ENCODE measurements at places on chromosomes 12 and 14. TPM values are rescaled to one million over a fixed set of nuclear protein-coding genes. Genes with fewer than 3 reads are reported as not detected.
A peak's percentile ranks its signal among the peaks of the same experiment; 100 is the strongest.

DPY19L2 gene
- 5.5 TPM for total RNA-seq

GRCh38 chr12:53755893-53756292 is 4.1 kb upstream of the CISTR start:
- peak; percentile 58 for DNase-seq

DNA sequence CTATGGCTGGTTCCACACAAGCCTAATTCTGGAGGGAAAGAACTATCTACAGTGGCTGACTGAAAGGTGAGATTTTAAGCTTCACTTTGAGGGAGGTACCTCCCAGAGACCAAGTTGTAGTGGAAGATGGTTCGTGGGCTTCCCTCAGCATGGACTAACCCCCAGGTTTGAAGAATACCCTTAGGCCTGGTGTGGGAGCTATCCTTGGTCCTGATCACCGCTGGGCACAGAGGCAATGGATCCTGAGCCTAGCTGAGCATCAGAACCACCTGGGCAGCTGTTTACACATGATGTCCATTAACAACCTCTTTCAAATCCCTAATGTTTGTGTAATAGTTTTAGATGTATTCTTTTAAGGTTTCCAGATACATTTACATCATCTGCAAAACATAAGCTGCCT is 10.3 kb downstream of the DAO start:
- no peak for DNase-seq

GRCh38 chr12:28578361-28578760 is 388.1 kb downstream of the CCDC91 start:
- no peak for DNase-seq

DNA sequence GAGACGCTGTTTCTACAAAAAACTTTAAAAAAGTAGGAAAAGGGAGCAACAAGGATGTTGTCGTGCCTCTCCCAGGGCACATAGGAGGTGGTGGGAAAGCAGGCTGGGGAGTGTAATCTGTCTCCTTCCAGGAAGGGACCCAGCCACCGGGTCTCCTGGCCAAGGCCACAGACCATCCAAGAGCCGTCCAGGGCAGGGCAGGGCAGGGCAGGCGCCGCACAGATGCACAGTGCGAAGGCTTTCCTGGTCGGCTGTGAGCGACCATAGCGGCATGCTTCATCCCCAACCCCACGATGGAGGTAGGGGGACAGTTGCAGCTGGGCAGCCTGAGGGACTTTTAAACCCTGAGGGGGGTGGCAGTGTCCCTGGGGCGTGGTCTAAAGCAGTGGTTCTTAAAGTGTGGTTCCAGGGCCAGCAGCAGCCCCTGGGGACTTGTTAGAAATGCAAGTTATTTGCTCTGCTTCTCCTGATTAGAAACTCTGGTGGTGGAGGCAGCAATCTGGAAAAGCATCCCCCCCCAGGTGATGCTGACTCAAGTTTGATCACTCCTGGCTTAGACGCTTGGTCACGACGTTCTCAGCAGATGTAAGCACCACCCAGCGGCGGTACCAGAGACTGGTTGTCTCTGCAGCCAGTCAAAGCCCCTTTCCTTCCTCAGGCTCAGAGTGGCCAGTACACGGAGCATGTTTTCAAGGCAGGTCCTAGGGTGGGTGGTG is 197.4 kb upstream of the PRMT8 start:
- no peak for DNase-seq

DNA sequence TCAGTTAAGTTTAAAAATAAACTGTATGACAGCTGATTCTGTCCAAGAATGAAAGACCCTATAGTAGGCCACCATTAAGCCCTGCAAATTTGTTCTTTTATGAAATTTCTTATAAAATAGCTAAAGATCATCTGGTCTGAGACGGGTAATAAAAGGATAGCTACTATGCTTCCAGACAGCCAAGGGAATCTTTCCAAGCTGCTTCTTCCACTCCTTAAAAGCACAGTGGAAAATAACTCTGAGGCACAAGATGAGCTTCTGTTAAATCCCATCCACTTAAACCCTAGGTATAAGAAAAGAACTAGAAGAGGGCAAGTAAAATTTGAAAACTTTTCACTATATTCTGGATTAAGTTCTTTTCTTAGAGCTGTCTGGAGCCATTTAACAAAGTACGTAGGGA is 194.3 kb downstream of the CAPZA3 start:
- DNase-seq = no peak

- no peak for DNase-seq
Observed at GRCh38 chr12:98973395-98973794, 328.3 kb downstream of the APAF1 start.

- no peak for DNase-seq
Observed at GRCh38 chr14:88825503-88825902, 1.1 kb downstream of the TTC8 start.

GPR137C gene
- total RNA-seq = 7.8 TPM

- DNase-seq = no peak
Observed at GRCh38 chr12:53983568-53983949, 1.4 kb upstream of the HOXC10 start.

DNA sequence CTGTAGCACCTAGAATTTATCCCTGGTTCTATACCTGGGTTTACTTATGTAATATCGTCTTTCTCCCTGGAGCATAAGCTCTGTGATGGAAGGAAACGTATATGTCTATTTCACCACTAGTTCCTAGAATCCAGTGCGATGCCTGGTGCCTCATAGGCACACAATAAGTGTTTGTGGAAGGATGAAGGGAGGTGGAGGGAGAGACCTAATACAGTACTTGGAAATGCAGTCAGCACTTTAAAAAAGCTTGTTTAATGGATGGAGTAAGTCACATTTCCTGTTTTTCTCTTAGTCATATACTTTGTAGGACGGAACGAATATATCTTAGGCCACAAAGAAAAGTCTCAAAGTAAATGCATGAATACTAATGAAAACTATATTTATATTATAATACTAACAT is 186.5 kb upstream of the HMGA2 start:
- no peak for DNase-seq

GRCh38 chr12:42893803-42894202 is 304.3 kb upstream of the PRICKLE1 start:
- no peak for DNase-seq

- DNase-seq = no peak
Observed at GRCh38 chr12:52806821-52807543, 6.9 kb downstream of the KRT4 start.

TOMM20L gene
- not detected for total RNA-seq

L2HGDH gene
- total RNA-seq = 31.6 TPM

DNA sequence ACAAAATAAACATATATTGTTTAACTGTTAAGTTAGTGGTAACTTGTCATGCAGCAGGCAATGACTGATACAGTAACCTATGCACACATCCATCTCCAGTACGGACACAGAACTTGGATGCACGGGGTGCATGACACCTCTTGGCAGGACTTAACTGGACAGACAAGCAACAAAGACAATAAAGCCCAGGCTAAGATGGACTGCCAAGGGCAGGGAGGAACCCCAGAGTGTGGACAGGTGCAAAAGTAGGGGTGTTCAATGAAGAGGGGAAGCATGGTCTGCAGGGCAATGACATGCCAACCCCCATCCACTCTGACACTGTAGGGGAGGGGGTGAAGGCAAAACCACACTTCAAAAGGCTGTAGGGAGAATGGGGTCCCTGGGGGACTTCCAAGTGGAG is 11.7 kb downstream of the SSH1 start:
- DNase-seq = peak; percentile 78

- no peak for DNase-seq
Observed at GRCh38 chr14:56846970-56847930, 37.0 kb upstream of the OTX2 start.

CYP46A1 gene
- total RNA-seq = 0.86 TPM

DNA sequence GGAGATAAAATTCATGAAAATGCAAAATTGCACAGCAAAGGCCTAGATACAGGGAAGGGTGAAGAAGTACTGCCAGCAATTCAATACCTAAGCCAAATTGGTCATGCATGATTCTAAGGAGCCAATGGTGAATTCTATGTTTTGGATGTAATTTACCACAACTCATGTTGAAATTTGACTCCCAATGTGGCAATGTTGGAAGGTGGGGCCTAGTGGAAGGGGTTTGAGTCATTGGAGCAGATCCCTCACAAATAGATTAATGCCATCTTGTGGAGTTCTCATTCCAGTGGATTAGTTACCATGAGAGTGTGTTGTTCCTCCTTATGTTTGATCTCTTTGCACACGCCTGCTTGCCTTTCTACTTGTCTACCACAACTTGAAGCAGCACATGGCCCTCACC is 194.0 kb upstream of the ALG10 start:
- DNase-seq = no peak

TMTC1 gene
- not detected for total RNA-seq

DNA sequence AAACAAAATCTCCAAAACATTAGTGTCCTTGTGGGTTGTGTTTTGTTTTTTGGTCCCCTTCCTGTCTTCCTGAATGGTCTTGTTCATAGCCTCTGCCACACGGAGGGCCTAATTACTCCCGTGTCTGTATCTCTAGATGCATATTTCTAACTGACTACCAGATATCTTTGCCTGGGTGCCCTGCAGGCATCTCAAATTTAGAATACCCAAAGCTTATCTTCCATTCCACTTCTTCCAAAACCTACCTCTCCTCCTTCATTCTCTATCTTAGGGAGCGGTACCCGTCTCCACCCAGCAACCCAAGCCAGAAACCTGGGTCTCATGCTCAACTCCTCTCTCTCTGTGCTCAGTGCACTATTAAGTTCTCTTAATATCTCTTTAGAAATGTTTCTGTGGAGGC is 10.9 kb upstream of the METAP2 start:
- no peak for DNase-seq

EML1 gene
- total RNA-seq = 19.2 TPM

DNA sequence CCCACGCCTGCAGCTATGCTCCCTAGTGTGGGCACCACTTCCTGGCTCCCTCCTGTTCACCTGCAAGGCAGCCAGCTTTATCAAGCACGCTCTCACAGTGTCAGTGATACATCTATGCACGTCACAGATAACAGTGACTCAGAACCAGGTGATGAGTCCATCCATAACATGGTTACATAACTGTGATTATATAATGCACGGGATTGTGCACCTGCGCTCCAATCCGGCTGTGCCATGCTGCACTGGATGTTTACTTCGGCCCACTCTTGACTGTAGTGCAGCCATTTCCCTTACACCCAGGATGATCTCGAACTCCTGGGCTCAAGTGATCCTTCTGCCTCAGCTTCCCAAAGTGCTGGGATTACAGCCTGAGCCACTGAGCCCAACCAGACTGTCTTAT is 38.4 kb upstream of the CEP83 start:
- DNase-seq = no peak

DNA sequence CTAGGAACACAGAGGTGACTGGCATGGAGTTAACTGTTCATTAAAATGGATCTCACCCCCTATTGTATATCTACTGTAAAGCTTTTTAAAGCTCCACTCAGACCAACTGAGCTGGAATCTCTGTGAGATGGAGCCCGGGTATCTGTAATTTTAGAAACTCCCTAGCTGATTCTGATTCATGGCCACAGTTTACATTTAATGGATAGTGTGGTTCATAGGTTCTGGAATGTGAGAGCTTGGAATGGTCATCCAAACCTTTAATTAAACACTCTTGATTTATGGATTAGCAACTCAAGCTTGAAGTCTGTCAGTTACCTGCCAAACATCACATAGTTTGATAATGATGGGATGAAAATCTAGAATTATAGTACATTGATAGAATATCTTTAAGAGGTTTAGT is 183.8 kb downstream of the SLC25A21 start:
- no peak for DNase-seq

DNA sequence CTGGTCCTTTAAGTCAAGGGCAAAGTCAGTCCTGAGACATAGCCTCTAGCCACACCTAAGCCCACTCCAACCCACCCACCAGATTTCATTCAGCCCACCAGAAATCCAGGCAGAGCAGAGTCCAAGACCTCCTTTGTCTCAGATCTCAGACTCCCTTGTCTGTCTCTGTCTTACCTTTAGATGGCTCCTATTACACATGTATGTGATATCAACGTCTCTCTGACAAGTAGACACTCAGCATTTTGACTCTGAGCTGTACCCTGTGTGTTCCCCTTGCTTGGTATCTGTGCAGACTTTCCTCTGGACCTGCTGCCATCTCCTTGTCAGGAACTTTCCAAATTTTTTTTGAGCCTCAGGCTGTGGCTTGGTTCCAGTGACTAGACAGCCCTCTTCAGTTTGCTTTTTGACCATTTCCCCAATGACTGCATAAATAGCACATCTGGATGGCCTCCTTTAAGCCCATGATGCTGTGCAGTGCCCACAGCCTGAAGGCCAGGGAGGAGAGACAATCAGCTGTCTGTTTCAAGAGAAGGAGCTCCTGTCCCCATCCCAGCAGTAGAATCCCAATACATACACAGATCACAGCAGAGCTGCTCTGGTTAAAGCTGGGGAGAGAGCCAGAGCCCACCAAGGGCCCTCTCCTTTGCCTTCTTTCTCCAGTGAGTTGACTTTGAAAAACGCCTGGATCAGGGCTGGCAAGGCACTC is 7.0 kb downstream of the POU6F1 start:
- DNase-seq = no peak

DNA sequence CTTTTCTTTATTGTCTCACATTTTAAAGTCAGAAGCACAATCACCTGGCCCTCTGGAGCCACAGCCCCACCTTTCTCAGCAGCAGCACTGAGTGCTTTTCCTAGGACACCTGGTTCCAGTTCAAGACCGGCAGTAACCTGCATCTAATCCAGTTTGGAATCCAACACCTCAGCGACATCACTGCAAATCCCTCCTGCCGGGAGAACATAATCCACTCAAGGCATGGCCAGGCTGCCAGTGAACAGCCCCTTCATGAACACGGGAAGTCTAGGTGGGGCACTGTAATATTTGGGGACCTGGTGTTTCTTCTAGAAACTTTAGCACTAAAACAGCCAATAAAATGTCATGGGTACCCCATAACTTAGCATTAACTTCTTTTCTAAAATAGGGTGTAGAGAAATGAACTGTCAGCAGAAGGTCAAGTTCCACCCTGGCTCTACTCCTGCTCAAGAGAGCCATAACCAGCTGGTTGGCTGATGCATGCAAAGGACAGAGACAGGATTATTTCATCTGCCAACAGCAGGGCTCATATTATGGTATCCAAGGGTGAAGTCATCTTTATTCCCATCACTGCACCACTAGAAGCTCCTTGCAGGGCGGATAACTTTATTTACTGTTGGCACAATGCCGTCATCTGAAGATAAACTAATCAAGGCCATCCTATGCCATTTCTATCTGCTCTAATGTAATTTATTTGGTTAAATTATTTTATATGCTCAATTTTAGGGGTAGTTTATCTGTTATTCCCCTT is 76.7 kb downstream of the TTC7B start:
- peak; percentile 59 for DNase-seq

CLEC1B gene
- not detected for total RNA-seq

DPPA3 gene
- total RNA-seq = not detected

DNA sequence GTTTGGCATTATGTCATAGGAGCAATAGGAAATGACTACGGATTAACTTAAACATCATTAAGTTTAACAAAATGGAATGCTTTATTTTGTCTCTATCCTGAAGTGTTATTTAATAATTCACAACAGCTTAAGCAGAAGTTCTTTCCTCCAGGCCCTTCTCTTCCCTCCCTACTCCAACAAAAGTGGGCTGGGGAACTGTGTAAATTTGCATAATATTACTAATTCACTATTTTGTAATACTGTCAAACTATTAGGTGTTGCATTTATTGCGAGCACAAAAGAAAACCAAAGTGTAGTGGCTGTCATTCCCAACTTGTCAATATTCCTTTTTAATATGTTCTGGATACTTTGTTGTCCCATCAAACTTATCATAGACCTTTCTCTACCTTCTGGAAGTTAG is 69.8 kb downstream of the ATG14 start:
- DNase-seq = no peak

- peak; percentile 46 for DNase-seq
Observed at GRCh38 chr14:51507906-51508511, 143.7 kb upstream of the FRMD6 start.

CHGA gene
- not detected for total RNA-seq

WSCD2 gene
- 0.31 TPM for total RNA-seq

HOXC10 gene
- 48.6 TPM for total RNA-seq

TPH2 gene
- total RNA-seq = not detected

LRR1 gene
- total RNA-seq = 41.1 TPM

Measured in G401 (cell line).